ENCODE measurements at places on chromosomes 7 and 10. TPM values are rescaled to one million over a fixed set of nuclear protein-coding genes. Genes with fewer than 3 reads are reported as not detected.
A peak's percentile ranks its signal among the peaks of the same experiment; 100 is the strongest.

DNA sequence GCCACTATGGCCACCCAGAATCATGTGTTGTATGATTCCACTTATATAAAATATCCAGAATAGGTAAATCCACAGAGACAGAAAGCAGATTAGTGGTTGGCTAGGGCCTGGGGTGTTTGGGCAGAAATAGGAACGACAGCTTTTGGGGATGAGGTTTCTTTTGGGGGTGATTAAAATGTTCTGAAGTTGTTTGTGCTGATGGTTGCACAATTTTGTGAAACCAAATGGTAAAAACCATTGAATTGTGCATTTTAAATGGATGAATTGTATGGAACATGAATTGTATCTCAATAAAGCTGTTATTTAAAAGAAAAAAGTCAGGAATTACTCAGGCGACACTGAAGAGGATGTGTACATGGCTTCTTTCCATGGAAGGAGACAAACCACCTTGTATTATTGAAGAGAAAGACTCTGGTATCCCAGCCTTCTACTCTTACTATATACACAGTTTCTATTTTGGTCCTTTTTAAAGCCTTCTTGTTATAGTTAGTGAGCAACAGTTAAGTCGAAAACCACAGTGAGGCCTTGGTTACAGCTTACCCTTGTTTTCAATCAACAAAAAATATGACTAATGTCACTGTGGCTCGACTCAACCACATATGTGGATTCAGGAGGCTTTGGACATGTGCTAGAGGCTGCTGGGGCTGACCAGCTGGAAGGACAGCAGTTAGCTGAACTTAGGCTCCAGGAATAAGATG, 57.1 kb upstream of the KMT2E start:
- peak; percentile 99 for DNase-seq

DNA sequence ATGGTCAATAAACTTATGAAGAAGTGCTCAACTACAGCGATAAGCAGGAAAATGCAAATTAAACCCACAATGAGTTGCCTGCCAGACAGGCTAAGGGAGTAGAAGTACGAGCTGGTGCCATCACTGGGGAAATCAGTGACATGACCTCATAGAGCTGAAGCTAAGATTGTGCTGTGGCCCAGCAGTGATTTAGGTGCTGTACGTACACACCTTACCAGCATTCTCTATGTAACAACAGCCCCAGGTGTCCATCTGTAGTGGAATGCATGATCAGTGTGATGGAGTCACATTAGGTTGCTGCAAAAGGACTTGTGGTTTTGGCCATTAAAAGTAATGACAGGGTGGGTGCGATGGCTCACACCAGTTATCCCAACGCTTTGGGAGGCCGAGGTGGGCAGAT, 5.7 kb upstream of the TECPR1 start:
- no peak for DNase-seq

DNA sequence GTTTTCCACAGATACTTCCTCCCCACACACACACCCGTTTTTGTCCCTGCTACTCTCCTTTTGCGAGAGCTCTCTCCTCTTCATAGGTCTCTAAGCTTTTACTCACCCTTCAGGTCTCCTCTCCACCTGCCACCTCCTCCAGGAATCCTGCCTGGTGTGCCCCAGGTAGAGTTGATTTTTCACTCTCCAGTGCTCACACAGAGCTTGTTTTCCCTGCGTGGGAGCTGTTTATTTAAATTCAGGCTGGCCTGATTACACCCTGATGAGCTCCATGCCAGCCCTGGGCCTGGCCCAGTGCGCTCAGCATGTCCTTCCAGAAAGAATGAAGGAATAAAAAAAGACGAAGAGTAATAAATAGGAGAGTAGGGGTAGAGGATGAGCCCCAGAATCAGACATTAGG, 7.5 kb upstream of the CLDN4 start:
- DNase-seq, result no peak

The COL26A1 gene
- total RNA-seq, result not detected

The OGDHL gene
- total RNA-seq, result 58.5 TPM

The DGKI gene
- total RNA-seq, result 8.0 TPM

The PRLHR gene
- total RNA-seq, result not detected
